Central memory CD4-positive, alpha-beta T cell (primary cell): ENCODE measurements at places on chromosomes 3 and 15.

DNA sequence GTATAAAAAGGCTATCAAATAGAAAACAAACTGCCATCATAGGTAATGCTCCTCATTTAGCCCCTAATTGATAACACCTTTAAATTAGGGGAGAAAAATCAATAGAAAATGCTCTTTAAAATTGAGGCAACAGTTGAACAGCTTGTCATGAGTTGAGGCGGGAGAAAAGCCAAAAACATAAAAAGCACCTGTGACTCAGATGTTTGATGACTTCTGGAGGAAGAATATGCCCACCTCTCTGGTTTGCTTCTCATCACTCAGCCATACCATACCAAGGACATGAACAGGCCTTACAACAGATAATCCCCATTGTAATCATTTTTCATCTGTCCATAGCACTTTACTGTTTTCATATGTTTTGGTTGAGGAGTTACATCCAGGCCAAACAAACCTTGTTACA lies 246.0 kb downstream of the MYRIP start:
- no peak for DNase-seq

DNA sequence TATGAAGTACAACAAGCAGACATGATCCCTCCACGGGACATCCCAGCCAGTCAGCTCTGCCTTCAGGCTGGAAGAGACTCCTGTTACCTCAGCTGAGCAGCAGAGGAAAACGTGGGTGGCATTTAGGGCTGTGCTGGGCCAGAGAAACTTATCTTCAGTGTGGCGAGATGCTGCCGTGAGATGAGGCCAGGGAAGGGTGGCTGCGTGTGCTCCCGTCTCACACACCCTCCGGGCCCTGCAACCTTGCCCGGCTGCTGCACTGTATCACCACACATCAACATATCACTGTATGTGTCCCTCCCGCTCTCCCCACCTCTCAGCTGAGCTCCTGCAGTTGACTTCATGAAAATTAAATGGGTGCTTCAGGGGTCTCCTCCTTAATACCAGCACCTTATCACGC lies 23.4 kb downstream of the BMF start:
- no peak for DNase-seq

DNA sequence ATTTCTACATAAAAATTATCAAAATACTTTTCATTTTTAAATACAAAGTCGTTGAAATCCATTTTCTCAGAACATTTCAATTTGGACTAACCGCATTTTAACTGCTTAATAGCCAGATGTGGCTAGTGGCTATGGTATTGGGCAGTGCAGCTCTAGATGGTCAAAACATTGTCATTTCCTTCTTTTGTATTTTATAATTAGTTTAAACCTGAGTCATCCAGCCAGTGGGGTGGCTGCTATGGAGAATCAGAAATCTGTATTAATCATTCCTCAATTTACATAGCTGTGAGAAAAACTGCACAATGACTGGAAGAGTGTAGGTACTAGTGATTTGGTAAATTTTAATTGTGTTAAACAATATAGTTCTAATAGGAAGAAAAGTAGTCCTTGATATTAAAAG lies 245.3 kb downstream of the PDZRN3 start:
- DNase-seq = no peak

GRCh38 chr15:45458746-45459403 lies 63.7 kb downstream of the SLC30A4 start:
- peak; percentile 72 for DNase-seq

DNA sequence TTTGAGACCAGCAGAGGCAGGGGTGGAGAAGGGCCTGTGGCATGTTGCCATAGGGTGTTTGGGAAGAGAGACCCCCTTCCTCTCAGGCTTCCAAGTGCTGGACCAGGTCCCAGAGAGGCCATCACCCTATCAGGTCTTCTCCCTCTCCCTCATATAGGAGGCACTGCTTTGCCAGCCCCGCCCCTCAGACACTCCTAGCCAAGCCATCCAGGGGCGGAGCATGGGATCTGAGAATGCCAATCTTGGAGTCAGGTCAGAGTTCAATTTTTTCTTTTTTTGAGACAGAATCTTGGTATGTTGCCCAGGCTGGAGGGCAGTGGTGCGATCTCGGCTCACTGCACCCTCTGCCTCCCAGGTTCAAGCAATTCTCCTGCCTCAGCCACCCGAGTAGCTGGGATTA lies 32.7 kb downstream of the CRABP1 start:
- DNase-seq = no peak

DNA sequence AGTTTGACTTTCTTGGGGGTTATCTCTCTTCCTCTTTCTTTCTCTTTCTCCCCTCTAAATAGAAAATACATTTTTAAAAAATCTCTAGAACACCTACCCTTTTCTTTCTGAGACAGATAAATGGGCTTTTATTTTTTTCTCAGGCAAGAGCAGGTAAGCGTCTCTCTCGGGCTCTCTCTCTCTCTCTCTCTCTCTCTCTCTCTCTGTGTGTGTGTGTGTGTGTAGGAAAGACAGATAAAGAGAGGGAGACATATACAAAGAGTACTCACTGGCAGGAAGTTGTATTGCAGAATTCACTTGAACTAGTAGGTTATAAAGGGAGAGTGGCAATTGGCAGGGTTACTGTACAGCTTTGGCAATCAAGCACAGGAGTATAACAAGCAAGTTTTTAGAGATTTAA lies 118.1 kb upstream of the LSAMP start:
- DNase-seq = no peak

DNA sequence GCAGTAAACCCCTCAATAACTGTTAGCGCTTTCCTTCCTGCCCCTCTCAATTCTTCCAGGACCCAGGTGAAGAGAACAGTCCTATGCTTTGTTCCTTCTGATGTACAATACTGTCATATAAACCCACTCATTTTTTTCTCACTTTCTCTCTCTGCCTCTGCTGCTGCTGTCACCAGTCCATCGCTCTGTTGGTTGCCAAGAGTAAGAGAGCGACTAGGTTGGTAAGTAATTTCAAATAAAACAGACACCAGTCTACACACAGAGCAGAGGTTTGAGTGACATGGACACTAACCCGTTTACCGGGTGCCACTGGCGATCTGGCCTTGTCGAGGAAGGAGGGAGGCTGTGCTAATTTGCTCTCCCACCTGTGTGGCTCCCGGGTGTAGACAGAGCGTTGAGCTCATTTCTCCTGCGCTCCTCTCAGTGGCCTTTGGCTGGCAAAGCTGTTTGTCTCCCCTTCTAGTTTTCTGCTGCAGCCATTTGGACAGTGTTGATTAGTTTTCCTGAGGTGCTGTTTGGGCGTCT lies 215.4 kb downstream of the THSD4 start:
- no peak for DNase-seq
